ENCODE measurements at places on chromosomes 5 and 9.

DNA sequence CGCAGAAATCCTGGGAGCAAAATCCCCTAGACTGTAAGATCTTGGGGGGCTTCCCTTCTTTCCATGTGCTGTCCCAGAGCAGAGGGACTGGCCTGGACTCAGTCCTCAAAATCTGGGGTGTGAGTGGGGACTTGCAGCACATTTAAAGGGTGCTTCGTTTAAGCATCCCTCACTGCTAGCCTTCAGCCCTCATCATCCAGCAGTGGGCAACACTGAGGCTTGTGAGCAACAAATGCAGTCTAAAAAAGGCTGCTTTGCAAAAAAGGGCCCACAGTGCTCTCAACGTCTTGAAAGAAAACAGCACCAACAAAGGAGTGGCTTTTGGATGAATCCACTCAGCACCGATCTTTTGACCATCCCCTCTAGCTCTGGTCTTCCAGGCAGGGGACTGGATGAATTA is 128.3 kb upstream of the TBC1D2 start:
- DNase-seq, result no peak

GRCh38 chr5:57067597-57067924 is 106.3 kb upstream of the GPBP1 start:
- DNase-seq, result no peak

- peak; percentile 64 for DNase-seq
Measured at GRCh38 chr9:76704593-76705204, 59.5 kb upstream of the PCA3 start.

GRCh38 chr5:81232464-81233079 is 550 bp upstream of the CKMT2 start:
- no peak for DNase-seq

DNA sequence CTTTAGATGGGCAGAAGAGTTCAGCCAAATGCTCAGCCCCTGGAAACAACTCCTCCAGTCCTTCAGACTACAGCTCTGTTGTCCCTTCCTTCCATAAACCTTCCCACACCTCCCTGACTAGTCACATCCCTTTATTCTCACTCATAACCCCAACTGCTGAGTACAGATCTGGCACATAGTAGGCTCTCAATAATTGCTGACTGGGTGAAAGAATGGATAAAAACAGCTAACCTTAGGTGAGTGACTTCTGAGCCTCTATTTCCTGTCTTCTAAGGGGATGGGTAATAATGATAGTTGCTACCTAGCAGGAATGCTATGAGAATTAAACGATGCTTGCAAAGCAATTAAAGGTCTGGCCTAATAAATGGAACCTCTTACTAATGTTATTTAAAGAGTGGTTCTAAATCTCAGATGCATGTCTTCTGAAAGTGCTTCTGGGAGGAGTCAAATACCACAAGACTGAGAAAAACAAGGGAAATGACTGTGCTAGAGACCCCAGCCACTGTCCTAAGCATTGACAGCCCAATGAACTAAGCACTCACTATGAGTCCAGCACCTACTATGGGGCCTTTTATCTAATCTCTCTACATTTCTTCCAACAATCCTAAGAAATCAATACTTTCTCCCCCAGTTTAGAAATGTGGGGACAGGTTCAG is 2.5 kb upstream of the NR6A1 start:
- no peak for DNase-seq

- no peak for DNase-seq
Measured at GRCh38 chr9:34592895-34593601, 3.5 kb upstream of the CNTFR start.

DNA sequence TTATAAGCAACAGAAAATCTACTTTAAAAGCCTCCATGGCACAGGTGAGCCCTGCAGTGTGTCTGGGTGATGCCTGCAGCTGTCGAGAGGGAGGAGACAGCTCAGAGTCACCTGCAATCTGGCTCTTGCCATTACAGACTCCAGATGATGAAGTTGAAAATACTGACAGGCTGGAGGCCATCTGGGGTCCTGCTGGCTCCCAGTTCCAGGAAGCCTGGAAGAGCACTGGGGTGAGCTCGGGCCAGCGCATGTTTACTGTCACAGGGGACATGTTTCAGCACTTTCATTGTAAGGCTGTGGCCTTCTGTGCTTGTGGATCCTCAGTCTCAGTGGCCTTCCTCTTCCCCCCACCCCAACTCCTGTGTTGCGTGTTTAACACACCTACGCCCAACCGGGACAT is 28.4 kb downstream of the CEL start:
- DNase-seq, result no peak

- no peak for DNase-seq
Measured at GRCh38 chr5:146967646-146968045, 89.1 kb upstream of the PPP2R2B start.

GRCh38 chr9:23413541-23413940 is 412.5 kb downstream of the ELAVL2 start:
- DNase-seq, result no peak

- no peak for DNase-seq
Measured at GRCh38 chr5:148909040-148909439, 82.6 kb downstream of the ADRB2 start.

DNA sequence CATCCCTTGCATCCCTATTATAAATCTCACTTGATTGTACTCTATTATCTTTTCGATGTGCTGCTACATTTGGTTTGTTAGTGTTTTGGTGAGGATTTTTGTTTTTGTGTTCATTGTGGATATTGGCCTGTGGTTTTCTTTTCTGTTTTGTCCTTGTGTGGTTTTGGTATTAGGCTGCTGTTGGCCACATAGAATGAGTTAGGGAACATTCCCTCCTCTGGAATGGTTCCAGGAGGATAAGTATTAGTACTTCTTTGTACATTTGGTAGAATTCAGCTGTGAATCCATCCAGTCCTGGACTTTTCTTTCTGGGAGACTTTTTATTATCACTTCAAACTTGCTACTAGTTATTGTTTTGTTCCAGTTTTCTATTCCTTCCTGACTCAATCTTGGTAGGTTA is 287.2 kb downstream of the CWC27 start:
- no peak for DNase-seq
